ENCODE measurements at places on chromosomes 3 and 15.

DNA sequence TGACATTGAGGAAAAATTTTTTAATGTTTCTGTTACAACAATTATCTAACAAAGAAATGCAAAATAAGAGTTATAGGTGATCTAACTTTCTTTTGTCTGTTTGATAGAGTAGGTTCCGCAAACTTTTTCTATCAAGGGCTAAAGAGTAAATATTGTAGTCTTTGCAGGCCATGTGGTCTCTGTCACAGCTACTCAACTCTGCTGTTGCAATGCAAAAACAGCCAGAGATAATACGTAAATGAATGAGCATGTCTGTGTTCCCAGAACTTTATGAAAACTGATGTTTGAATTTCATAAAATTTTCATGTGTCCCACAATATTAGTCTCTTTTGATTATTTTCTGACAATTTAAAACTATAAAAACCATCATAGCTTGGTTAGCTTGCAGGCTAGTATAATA, 73.3 kb downstream of the SLC24A1 start:
- no peak for DNase-seq

- DNase-seq, result no peak
Observed at GRCh38 chr15:27587810-27588209, 511.3 kb downstream of the OCA2 start.

DNA sequence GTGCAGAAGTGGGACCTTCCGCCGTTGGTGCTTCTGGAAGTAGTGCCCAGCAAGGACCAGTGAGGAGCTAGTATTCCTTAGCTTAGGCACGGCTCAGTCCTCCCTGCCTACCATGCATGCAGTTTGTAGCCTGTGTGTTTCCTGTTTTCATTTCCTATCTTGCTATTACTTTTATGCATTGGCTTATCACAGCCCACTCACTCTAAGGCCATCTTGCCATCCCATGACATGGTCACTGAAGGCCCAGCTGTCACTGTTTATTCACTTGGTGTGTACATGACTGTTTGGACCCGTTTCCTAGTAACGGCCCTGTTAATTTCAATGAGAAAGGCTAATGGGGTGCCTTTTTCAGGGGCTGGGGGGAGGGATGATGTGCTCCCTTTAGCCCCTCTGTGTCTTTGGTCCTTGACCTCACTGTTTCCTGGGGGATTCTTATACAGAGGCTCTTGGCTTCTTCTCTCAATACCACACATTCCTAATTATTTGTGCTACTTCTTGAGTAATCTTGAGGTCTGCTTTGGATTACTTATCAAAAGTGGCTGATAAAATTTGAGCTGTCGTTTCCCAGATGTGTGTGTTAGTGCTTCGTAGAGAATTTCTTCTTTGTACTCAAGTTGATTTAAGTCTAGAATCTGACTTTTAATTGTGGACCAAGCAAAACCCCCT, 24.5 kb upstream of the TRAK1 start:
- no peak for DNase-seq

DNA sequence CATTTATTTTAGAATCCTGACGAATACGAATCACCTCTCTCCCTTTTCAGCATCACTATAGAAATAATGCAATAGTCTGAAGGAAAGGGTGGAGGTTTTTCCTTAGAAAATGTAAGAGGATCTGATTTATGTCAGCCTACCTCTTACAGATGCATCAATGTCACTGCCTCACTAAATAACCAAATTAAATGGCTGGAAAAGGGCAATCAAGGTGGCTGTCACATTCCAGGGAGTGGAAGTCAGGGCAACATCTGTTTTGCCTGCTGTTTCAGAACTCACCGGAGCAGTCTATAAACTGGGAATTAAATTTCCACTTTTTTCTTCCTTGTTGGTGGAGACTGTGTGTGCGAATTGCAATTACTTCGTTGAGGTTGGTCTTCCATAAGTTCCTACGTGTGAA, 299.3 kb upstream of the PDZRN3 start:
- DNase-seq, result no peak

DNA sequence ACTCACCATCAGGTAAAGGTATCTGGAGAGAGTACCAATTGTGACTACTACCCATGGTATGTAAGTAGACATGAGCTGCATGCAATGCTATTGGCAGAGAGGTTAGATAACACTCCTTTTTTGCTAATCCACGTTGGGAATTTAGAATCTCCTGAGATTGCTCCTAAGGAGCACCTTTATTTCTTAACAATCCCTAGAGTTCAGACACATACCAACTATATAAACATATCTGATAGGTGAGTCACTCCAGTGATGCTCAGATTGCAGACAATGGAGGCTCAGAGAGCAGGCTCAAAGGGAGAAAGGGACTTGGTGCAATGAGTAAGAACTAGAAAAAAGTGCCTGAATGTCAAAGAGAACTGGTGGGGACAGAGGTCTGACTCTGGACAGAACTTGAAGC, 47.0 kb upstream of the LRRFIP2 start:
- DNase-seq, result no peak

DNA sequence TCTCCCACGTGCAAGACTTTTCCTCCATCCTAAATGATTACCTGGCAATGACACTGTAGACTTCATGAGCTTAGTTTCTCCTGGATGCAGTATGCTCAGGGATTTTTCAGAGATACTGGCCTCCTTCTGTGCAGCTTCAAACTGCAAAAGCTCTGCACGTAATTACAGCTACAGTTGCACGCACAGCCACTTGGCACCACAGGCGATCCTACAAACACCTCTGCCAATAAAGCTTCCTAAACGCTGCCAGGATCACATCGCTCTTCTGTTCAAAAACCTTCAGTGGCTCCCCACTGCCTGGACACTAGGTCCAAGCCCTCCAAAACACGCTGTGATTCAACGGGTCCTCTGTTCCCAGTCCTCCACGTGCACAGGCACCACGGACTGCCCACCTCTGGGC, 49.5 kb downstream of the NUP210 start:
- DNase-seq, result no peak

GRCh38 chr3:128485282-128486204, 7.5 kb downstream of the GATA2 start:
- DNase-seq, result no peak
